SK-N-SH (cell line): ENCODE measurements at places on chromosomes 12 and 14. TPM values are rescaled to one million over a fixed set of nuclear protein-coding genes. Genes with fewer than 3 reads are reported as not detected.
A peak's percentile ranks its signal among the peaks of the same experiment; 100 is the strongest.

The KLRB1 gene
- not detected in 2 replicates for polyA plus RNA-seq

GRCh38 chr14:104787736-104788135 is 7.8 kb downstream of the AKT1 start:
- DNase-seq: no peak

The OR6C2 gene
- polyA plus RNA-seq: not detected in 2 replicates

The PMCH gene
- polyA plus RNA-seq: not detected in 2 replicates

- DNase-seq: no peak
These were observed 114.8 kb downstream of the ESRRB start for GRCh38 chr14:76490735-76491134.

The PZP gene
- polyA plus RNA-seq: not detected in 2 replicates

The PGF gene
- polyA plus RNA-seq: 2.3 and 4.4 TPM in 2 replicates

The RERG gene
- 0.49 and 0.84 TPM in 2 replicates for polyA plus RNA-seq

DNA sequence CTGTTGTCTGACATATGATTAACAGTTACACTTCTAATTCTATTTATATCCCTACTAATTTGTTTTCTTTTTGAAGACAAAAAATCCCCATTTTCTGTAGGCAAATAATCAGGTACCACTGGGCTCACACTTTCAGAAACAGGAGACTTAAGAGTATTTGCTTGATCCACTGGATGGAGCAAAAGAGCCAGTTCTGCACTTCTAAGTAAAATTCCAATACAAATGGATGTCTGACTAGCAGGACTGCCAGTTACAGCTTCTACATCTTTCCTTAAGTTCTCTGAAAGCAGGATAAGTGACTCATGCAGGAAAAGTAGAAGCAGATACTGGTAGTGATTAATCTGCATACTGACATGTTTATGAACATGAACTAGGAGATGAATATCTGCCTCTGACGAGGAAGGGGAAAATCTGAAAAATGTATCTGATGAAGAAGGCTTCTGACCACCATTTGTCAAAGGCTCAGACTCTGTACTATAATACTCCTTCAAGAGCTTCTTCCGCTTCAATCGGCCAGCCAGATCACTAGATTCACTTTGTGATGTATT is 73.8 kb upstream of the ANKS1B start:
- DNase-seq: peak; percentile 9

The SIRT4 gene
- polyA plus RNA-seq: 1.1 and 1.4 TPM in 2 replicates

DNA sequence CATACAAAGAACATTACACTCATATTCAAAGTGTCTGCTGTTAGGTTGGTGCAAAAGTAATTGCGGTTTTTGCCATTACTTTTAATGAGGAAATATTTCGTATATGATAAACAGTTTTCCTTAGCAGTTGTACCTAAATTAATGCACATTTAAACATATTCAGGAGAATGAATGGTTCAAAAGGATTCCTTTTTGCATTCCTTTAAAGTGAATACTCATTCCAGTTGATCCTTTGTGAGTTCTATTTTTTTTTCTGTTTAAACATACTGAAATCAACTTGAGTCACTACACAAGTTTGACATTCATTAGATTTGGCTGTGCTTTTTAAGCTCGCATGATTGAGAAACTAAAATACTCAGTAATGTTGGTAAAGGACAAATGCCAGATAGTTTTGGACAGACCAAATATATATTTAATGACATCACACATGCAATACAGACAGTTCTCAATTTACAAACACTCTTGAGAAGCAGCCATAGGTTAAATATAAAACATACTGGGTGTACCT is 13.8 kb upstream of the SLC38A2 start:
- DNase-seq: no peak

- no peak for DNase-seq
These were observed 87.7 kb upstream of the COCH start for GRCh38 chr14:30786701-30787100.

DNA sequence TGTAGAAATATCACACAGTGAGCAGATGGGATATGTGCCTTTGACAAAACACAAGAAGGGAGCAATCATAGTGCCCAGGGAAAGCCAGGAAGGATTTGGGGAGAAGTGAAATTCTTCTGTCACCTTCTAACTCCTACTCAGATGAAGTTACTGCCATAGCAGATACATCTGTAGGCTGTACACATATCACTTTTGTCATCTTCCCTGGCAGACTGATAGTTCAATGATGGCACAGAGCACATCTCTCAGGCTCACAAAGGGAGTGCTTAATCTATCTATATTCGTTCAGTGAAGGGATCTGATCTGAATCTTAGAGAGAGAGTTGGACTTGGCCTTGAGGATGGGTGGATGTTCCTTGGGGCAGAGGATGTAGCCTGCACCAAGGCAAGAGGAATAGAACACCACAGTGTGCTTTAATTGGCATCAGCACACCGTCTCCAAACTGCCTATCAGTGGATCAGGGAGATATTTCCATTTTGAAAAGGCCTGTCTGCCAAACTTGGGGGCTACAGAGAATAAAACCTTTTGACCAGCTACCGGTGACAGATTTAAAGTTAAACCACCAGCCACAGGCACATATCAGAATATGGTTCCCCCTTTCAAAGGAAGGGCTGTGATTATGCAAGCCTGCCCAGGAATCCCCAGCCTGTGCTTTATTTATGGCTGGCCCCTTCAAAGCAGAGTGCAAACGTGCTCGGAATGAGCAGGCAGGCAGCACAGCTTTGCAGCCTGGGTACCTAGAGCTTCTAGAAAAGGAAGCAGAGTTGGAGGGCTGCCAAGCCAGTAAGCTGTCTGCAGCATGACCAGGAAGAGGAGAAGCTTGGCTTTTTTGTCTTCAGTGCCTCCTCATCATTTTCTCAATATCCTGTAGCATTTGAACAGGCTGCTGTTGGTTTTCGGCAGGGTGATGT is 165.5 kb upstream of the DYRK2 start:
- peak; percentile 3 for DNase-seq

The DNAH10 gene
- polyA plus RNA-seq: 0.13 and 0.15 TPM in 2 replicates

GRCh38 chr12:121579190-121579791 is 1.5 kb downstream of the KDM2B start:
- DNase-seq: peak; percentile 76

The MGP gene
- polyA plus RNA-seq: 76.2 and 109 TPM in 2 replicates

DNA sequence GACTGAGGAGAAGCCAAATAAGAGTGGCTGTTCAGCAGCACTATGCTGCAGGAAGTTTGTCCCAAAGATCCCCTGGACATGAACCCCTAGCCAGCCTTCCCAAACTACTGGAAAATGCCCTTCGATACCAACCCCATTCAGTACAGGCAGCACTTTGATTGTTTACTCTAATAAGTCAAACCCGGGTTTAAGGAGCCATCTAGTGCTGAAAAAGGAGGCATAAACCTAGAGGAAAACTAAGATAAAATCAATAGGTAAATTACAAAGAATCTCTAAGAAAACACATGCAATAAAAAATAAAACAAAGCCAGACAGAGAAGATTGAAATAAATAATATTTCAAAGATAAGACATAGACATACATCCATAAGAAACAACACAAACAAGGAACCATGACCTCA is 771.6 kb downstream of the RPS29 start:
- DNase-seq: no peak

The KSR2 gene
- polyA plus RNA-seq: 0.12 and 0.15 TPM in 2 replicates

GRCh38 chr12:116060764-116061163 is 216.7 kb downstream of the MED13L start:
- no peak for DNase-seq

- no peak for DNase-seq
These were observed 44.5 kb upstream of the PRPF39 start for GRCh38 chr14:45039390-45039789.

DNA sequence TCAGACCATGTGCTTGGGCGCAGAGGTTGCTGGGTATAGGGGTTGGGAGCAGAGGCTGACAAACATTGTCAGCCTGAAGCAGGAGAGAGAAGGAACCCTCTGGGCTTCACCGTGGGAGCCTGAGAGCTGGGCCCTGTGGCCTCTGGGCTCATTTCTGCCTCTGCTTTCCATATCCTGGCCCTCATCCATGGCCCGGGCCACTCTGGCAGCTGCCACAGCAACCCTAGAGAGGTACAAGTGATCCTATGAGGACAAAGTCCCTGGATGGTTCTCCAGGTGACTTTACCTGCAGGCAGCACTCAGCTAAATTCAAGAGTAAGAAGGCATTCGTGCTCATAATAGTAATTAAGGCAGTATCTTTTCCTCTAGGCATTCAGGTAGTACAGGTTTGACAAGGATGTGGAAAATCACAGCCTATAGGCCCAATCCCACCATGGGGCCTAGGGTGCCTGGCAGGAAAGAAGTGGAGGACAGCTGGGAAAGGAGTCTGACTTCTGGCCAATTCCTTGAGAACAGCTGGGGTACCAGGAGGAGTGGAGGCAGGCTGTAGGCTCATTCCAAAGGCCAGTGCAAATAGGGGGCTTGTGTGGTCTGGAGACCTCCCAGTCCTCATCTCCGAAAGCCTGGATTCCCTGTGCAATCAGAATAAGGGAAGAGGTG is 3.6 kb upstream of the TTC7B start:
- DNase-seq: no peak

DNA sequence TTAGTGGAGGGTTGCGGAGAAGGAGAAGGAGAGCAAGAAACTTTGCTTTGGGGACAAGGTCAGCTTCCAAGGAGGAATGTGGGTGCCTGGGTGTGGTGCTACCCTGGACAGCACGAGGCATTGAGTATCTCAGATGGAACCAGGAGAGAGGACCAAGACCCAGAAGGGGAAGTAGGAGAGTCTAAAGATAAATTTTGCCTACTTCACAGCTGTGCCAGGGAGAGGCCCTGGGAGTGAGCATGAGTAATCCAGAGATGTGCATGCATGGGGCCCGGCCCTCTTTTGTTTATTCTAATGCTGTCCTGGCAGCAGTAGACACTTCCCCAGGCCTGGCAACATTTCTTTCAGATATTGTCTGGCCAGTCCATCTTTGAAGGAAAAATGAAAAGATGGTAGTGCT is 49.5 kb upstream of the GNPNAT1 start:
- DNase-seq: no peak

DNA sequence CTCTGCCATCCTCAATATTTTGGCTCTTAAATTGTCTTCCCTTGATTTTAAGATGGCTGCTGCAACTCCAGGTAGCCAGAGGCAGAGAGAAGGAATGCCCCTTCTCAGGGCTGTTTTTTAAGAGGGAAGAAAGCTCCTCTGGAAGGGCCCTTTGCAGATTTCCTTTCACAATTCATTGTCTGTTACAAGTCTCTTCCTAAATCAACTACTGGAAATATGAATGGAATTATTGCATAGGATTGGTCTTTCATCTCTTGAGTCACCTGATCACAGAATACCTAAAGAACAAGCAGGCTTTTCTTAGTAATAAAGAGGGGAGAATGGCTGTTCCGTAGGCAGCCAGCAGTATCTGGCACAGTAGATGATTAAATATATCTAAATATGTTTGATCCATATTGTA is 118.5 kb downstream of the ANO6 start:
- no peak for DNase-seq

The GPR68 gene
- 0.18 and 0.62 TPM in 2 replicates for polyA plus RNA-seq

- peak; percentile 60 for DNase-seq
These were observed 100.7 kb downstream of the ZFC3H1 start for GRCh38 chr12:71562676-71563595.

DNA sequence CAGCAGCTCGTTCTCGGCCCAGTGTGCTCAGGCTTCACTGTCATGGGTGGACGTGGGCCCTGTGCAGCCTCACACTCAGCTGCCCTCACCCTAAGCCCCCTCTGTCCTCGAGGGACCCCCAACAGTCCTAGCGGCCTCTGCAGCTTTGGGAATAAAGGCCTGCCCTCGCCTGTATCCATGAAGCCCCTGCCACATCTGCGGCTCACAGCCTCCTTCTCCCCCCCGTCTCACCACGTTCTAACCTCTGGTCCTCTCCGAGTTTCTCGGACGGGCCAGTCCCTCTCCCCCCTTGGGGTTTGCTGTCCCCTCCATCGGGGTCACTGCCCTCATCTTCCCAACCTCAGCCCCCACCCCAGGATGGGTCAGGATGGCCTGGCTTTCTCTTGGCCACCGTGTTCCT is 30.2 kb upstream of the GALNT9 start:
- no peak for DNase-seq

- DNase-seq: no peak
These were observed 4.7 kb downstream of the FAM161B start for GRCh38 chr14:73945159-73945670.

- DNase-seq: no peak
These were observed 47.1 kb upstream of the MTERF2 start for GRCh38 chr12:107033758-107034739.
